ENCODE measurements at places on chromosomes 1 and 21.

- no peak for DNase-seq
These were observed 3.8 kb downstream of the STMN1 start for GRCh38 chr1:25902462-25902861.

DNA sequence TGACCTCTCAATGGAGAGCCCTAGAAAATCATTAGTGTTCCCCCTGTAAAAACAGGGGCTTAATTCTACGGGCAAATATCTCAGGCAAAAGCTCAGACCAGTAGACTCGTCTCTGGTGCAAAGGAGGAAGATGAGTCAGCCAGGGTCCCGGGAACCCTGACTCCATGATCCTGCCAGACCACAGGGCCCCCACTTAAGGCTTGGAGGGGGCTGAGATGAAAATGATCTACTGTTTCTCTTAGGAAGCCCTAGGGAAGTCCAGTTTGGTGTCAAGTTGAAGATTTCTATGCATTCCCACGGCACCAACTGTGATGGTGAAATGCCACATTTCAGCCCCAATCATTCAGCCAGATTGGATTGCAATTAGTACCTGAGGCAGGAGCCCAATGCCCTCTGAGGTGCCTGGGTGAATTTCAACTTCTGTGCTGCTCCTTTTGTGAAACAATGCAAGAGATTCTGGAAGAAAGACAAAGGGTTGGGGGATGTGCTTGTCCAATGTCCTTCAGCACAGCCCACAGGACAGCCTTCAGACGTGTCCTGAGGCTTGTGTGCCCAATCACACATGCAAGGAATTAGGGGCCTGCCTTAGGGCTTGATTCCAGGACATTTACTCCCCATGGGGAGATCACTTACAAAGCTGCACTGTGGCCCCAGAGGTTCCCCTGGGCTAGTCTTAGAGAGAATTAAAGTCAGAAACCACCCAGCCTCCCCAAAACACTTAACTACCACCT, 18.1 kb downstream of the NAV1 start:
- DNase-seq = peak; percentile 90

GRCh38 chr1:27656157-27656893, 15.7 kb downstream of the IFI6 start:
- peak; percentile 46 for DNase-seq

GRCh38 chr1:186272486-186272885, 102.6 kb downstream of the TPR start:
- DNase-seq = no peak

GRCh38 chr1:92805216-92805615, 20.3 kb upstream of the EVI5 start:
- DNase-seq = no peak

DNA sequence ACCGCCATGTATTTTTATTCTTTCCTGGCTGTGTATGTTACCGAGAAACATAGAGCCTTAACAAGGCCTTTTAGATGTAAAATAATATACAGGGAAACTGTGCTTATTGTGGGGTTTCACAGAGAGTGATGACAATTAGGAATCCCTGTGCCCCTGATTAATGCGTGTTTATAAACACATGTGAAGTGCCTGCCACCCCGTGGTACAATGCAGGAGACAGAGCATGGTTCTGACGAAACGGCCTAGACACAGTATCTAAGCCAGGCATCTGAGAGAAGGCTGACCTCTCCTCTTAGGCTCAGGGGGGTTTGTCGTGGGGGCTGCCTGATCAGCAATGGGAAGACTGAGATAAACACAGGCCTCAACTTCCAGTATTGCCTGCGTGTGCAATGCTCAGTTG, 200.0 kb downstream of the AJAP1 start:
- DNase-seq = no peak

- no peak for DNase-seq
These were observed 429.0 kb downstream of the KIF26B start for GRCh38 chr1:245583575-245584330.

GRCh38 chr1:3027611-3028371, 6.5 kb downstream of the ACTRT2 start:
- DNase-seq = no peak

GRCh38 chr1:234927971-234928640, 200.5 kb downstream of the TOMM20 start:
- no peak for DNase-seq

DNA sequence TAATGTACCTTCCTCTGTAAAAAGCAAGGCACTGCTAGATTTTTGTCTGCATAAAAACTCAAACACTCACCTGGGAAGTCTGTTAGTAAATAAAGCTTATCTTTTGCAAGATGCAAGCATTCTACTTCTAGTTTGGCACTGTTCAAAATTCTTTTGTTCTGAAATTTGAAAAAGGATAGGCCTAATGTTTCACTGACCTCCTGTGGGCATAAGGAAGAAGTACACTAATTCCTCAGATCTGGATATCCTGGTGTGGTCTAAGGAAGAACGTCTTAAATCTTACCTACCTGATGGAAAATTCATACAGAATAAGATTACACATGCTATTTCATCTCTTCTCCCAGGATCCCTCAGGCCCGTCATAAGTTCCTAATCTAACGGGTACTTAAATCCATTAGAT, 93.5 kb upstream of the CAMK1G start:
- no peak for DNase-seq

DNA sequence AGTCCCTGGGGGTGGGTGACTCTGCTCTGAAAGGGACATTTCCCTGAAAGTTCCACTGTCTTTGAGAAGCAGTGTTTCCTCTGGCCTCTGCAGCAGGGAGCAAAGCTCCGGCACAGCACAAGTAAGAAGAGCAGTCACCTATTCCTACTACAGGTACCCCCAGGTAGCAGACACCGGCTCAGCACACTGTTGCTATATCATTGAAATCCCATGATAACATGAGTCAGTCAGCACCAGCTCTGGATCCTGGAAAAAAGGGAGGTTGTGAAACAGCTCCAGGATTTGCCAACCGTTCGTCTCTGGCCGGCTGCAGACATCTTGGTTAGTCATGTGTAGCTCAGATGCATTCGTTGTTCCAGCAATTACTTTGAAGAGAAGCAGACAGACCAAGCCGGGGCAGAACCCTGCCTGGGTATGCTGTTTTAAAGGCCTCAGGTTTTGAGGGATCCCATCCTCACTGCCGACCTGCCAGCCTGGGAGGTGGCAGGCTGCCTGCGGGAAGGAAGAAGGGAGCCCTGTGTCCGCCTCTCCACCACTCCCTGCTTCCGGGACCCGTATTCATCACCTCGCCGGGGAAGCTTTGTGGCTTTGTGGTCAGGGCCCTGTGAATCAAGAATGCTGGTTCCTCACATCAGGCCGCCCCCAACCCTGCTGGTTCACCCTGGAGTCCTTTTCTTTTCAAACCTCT, 139.2 kb downstream of the CLIC6 start:
- peak; percentile 55 for DNase-seq

DNA sequence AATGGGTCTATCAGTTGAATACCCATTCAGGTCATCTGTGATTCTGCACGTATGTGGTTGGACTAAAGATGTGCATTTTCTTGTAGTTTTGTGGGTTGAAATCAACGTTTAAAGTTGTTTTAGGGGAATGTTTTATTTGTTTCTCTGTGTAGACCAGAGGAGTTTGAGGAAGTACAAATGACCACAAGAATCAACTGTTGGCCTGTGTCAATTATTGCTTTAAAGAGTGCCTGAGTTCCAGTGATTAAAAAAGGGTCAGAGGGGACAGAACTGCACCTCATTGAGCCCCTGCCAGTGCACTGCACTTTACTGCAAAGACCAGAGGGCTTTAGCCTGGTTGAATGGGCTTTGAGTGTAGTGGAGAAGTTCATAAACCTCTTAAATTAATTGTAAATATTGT, 190.3 kb downstream of the VPS13D start:
- no peak for DNase-seq

DNA sequence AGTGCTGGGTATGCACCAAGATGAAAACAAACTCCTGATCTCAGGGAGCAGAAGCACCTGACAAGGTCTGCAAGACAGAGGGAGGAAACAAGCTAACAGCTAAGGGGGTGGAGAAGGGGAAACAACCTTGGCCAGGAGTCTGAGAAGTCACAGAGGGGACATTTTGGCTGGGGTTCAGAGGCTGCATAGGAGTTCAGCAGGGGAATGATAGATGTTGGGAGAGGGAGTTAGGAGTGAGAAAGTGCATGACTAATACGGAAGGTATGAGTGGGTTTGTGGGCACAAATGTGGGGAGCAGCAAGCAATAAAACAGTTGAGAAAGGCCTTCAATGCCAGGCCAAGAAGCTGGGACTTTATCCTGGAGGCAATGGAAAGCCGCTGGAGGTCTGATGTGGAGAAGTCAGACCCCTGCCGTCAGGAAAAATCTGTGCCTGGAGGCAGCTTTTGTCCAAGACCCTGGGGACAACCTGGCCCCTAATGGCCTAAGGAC, 16.4 kb downstream of the EPHA2 start:
- no peak for DNase-seq

GRCh38 chr1:208557046-208557722, 313.0 kb upstream of the PLXNA2 start:
- no peak for DNase-seq
